Stimulated activated CD8-positive, alpha-beta memory T cell treated with anti-CD3 and anti-CD28 coated beads, Interleukin-4, amount 100 ng/mL, for 1 hour (primary cell): ENCODE measurements at places on chromosomes 6 and 20.
A peak's percentile ranks its signal among the peaks of the same experiment; 100 is the strongest.

DNA sequence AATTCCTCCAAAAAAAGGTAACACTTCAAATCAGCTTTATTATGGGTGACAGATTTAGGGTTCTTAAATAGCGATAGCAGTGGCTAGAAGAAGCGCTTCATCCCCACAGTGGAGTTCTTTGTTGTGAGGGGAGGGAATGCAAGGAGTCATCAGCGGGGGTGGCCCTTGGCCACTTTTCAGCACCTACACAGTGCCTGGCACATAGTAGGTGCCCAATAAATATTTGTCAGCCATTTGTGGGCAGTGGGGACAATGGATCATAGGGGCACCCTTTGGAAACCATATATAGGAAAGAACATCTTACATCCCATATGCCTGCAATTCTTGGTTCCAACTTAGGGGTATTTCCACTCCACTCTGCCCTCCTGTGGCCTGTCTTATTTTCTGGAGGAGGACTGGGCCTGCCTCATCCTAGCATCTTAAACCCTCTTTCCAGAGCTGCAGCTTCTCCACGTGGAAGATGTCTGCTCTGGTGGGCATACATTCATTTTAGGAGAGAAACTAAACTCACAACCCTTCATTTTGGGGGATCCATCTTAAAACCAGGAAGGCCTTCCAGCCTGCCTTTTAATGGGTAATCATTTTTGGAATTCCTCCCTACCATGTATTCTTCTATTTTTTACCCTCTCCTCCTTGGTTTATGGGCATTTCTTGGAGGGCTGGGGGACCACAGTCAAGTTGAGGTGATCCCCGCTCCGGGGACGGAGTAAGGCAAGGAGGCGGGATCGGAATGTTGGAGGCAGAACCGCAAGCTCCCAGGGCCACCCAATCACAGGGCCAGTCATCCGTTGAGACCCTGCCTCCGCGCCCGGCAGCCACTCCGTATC, 2.6 kb upstream of the GPSM3 start:
- DNase-seq: no peak

DNA sequence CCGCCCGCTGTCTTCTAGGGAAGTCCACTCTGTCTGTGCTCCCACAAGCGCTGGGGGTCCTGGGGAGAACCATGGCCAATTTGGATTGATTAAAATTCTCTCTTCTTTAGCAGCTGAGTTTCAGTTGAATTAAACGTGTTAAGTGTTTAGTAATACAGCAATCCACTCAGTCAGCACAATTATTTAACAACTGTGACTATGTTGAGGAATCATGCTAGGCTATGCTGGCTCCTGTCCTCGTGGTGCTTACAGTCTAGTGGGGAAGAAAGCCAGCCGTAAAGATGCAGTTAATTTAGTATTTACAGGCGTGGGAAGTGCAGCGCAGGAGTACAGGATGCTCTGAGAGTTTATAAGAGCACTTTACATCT, 88.9 kb upstream of the FOXP4 start:
- no peak for DNase-seq

DNA sequence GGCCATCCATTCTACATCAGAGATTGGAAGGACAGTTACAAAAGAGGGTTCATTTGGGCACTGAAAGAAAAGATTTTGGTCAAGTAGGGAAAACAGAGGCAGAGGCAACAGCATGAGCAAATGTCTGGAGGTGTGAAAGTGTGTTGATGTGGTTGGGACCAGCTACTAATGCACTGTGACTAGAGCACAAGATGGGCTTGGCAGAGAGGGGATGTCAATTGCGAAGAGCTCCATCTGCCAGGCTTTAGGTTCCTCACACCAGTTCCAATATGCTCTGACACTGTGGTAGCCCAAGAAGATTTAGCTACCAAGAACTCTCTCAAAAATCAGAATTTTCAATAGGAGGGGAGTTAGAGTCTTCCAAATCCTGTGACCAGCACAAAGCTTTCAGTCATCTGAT, 42.1 kb downstream of the TRAF3IP2 start:
- no peak for DNase-seq

DNA sequence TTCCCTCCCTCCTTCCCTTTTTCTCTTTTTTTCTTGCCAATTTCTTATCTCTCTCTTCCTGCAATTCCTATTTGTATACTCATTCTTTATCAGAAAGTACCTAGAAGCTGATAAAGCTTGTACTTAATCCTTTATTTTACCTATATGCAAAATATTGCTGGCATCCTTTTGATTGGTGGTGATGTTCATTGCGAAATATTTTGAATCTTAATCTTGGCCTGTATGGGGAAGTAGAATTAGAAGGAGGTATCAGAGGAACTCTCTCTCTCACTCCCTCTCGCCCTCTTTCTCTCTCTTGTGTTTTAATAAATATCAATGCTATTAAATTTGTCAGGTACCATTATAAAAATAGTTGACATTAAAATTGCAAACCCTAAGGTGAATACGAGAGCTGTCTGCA, 52.8 kb downstream of the UST start:
- DNase-seq: no peak

DNA sequence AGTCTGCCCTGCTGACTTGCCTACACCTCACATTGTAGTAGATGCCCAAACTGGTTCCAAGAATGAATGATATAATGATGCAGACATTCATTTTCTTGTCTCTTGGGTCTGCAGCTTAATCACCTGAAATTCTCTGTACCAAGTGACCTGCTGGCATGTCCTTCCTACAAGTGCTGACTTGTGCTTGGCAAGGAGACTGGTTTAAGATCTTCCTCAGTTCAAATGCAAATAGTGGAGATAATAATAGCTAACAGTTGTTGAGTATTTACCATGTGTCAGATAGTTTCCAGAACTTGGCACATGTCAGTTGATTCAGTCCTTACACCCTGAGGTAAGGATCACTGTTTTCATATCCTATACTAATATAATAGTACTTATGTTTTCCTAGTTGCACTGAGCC, 223.4 kb downstream of the SLC24A3 start:
- DNase-seq: no peak

- DNase-seq: no peak
Measured at GRCh38 chr6:112037783-112038216, 16.1 kb upstream of the CCN6 start.

DNA sequence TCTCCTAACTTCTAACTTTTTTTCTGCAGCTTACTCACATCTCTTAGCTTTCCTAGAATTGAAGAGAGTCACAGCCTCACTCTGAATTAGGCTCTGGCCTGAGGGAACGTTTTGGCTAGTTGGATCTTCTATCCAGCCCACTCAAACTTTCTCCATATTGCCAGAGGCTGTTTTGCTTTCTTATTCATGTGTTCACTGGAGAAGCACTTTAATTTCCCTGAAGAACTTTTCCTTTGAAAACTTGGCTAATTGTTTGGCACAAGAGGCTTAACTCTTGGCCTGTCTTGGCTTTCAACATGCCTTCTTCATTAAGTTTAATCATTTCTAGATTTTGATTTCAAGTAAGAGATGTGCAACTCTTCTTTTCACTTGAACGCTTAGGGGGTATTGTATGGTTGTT, 138.2 kb upstream of the PLCB4 start:
- DNase-seq: no peak

GRCh38 chr6:151056230-151056907, 183.4 kb upstream of the AKAP12 start:
- no peak for DNase-seq

DNA sequence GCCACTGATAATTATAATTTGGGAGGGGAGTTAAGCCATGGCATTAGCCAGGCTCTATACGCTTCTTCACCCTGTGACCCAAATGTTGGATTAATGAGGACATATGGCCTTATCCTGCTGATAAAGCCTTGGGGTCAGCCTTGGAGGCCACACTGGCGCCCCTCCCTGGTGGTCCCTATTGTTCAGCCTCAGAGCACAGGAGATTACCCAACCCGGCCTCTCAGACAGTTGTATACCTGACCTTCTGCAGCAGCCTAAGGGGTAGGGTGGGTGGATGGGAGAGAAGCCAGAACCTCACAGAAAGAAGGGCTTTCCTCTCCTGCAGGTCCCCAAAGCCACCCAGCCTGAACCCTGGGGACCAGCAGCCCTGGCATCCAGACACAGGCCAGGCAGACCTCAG, 76.8 kb downstream of the LINC00237 start:
- no peak for DNase-seq

GRCh38 chr6:77136086-77136485, 327.2 kb downstream of the HTR1B start:
- no peak for DNase-seq

DNA sequence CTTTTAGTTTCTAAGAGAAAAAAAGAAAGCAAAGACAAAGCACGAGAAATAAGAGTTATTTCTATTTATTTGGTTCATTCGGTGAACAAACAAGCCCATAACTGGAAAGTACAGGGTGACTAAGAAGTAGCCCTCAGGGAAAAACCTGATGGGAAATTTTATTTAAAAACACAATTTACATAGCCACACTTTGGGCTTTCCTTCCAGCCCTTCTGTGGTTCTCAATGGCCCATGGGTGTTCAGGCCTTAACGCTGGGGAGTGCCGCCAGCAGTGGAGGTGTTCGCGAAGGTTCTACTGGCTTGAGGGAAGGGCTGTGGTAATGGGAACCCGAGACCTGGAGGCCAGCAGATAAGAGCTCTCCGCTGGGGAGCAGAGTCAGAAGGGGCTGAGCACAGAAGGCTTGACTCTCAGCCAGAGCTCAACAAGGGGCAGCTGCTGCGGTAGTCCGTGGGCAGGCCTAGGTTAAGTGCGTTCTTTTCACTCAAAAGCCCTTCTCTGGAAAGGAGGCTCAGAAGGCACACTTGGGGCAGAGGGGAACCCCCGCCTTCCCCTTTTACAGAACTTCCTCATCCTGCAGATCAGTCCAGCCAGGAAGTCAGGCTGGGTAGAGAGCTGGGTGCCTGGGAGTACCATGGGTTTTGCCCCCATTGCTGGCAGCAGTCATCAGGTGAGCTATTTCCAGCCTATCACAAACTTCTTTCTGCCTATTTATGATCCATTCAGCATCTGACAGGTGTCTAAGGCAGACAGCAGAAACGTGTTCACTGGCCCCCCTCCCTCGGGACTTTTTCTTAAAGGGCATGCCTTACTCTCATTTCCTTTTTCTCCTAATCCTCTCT, 8.8 kb upstream of the CD83 start:
- DNase-seq: no peak

GRCh38 chr6:2414885-2415547, 169.6 kb upstream of the GMDS start:
- no peak for DNase-seq

DNA sequence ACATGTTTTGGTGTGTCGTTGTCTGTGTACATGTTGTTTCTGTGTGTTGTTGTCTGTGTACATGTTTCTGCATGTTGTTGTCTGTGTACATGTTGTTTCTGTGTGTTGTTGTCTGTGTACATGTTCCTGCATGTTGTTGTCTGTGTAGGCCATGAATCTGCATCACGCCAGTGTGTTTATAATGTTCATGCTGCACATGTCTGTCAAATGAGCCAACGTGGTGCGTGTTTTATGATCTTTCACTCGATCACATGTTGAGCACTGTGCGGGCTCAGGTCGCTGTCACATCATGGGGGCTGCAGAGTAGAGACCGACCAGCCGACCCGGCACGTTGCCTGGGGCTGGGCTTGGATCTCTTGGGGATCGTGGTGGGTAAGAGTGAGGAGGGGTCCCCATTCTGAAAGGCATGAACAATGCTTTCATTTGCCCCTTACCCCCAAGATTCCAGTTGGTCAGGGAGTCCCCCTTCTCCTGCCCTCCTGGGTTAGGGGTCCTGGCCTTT, 26.5 kb upstream of the SLCO4A1 start:
- DNase-seq: no peak

DNA sequence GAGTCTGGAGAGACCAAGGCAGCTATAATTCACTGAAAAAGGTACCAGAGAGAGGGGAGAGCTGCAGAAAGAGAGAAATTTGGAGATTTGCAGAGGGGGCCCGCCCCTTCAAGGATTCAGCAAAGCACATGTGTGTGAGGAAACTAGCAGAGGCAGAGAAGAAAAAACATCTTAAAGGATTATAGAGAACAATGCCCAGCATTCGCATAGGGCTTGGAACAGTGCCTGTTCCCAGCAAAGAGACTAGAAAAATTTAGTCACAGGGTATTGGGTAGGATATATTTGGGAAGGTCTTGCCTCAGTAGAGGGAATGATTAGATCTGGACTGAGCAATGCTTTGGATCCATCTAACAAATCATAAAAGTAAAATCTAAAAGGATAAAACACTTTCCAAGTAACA, 44.0 kb downstream of the SRPK1 start:
- DNase-seq: no peak

- no peak for DNase-seq
Measured at GRCh38 chr6:140571145-140571544, 1196.7 kb upstream of the CITED2 start.

- no peak for DNase-seq
Measured at GRCh38 chr6:111683157-111683556, 77.5 kb upstream of the TRAF3IP2 start.

- DNase-seq: no peak
Measured at GRCh38 chr6:89120371-89120770, 2.5 kb upstream of the SRSF12 start.

DNA sequence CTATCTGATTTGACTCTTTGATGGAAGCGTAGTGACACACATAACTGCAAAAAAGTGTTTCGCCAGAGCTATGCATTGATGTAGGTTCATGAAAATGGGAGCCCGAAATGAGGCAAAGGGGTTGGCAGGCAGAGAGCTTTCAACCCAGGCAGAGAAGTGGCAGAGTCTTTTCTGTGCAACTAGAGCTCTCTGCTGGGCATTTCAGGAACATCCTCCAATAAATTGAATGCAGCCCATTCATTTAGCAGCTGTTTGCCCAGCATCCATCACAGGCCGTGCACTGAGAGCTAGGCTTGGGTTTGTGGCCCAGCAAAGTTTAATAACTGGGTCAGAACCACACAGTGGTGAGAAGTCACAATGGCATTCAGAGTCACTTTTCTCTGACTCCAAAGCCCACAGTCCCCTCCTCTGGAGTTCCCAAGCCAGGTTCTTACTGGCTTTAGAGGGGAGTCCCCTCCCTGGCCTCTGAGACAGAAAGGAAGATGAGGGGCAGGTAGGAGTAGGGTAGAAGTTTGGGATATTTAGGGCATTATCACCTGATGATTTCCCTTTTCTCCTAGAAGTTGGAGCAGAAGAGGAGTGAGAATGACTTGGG, 31.8 kb upstream of the ELMO2 start:
- DNase-seq: no peak

DNA sequence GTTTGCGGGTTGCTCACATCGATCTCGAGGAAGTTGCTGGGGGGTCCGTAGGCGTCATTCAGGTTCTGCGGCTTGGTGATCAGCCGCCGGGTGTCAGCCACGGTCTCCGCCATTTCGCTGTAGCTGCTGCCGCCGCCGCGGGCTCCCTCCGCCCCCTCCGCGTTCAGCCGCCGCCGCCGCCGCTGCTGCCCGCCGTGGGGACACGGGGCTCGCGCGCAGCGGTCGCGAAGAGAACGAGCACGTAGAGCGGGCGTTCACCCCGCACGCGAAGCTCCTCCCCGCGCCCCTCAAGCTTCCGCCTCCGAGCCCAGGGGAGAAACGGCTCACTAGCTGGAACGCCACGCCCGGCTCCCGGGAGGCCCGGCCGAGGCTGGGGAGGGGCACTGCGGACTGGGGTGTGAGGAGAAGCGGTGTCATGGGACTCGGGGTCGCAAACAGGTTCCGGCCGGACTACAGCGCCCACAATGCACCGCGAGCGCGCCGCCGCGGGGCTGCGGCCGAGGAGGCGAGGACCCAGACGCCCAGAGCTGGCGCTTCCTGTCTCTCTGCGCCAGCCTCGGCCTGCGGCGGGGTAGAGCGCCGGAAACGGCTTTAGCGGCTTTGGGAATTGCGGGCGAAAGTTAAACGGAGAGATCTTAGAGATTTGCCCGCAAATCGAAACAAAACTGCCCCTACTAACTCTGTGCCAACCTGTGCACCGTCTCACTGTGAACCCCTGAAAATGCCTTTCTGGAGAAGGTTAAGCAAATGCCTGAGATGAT, at the start of gene SNX3:
SNX3 (minus strand) TSS at position 232 of the 761 bp plus-strand sequence; CDS start at position 113, 119 bp downstream.
- DNase-seq: peak; percentile 75

GRCh38 chr6:894274-894673, 201.3 kb upstream of the EXOC2 start:
- no peak for DNase-seq

GRCh38 chr20:33709905-33710541, 10.1 kb downstream of the PXMP4 start:
- no peak for DNase-seq
